ENCODE measurements at places on chromosomes 7 and 10.

- DNase-seq = peak; percentile 77
Observed at GRCh38 chr7:88311675-88312036, 5.0 kb upstream of the STEAP4 start.

GRCh38 chr10:80126876-80127275 lies 5.7 kb upstream of the PLAC9 start:
- DNase-seq = no peak

- no peak for DNase-seq
Observed at GRCh38 chr10:109616359-109616980, 306.8 kb downstream of the XPNPEP1 start.

GRCh38 chr10:100912013-100912604 lies 654 bp upstream of the SLF2 start:
- DNase-seq = peak; percentile 43

GRCh38 chr7:78601728-78602127 lies 803.2 kb downstream of the PHTF2 start:
- DNase-seq = peak; percentile 5

DNA sequence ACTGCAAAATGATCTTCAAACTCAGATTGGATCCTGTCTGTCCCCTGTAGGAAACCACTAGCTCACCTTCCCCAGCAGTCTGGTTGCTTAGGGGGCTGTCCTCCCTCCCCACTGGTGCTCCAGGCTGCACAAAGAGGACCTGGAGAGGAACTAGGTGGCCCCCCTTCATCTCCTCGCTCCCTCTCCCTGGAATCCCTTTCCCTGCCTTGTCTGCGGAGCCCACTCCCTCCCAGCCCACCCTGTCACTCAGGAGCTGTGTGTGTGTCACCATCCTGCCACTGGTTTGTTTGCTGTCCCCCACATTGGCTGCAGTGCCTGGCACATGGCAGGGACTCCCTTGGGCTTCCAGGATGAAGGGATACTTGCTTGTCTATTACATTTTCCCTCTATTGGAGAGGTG lies 35.5 kb upstream of the ZMIZ2 start:
- no peak for DNase-seq

GRCh38 chr7:112573302-112574039 lies 92.7 kb downstream of the LSMEM1 start:
- DNase-seq = peak; percentile 27

DNA sequence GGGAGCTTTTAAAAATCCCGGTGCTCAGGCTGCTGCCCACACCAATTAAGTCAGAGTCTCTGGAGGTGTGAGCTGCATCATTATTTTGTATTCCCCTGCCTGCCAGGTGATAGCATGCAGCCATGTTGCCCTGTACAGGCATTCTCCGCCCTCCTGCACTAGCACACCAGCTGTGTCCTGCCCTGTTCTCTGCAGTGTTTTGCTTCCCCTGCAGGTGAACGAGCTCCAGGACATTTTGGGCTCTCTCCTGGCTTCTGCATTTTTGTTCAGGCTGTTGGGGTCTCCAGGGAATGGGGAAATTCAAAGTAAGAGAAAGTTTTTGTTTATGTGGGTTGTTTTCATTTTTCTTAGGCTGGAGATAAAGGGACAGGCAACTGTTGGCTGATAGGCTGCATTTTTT lies 271.0 kb upstream of the COBL start:
- no peak for DNase-seq

DNA sequence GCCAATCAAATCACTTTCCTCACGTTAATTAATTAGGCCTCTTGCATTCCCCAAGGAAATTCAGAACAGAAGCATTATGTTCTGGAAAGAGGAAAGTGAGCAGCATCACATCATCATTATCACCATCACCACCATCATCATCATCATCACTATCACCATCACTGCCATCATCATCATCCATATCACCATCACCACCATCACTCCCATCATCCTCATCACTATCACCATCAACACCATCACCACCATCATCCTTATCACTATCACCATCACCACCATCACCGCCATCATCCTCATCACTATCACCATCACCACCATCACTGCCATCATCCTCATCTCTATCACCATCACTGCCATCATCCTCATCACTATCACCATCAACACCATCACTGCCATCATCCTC lies 31.4 kb upstream of the PLXNA4 start:
- DNase-seq = no peak

GRCh38 chr10:67802767-67803538 lies 35.0 kb downstream of the DNAJC12 start:
- DNase-seq = no peak

DNA sequence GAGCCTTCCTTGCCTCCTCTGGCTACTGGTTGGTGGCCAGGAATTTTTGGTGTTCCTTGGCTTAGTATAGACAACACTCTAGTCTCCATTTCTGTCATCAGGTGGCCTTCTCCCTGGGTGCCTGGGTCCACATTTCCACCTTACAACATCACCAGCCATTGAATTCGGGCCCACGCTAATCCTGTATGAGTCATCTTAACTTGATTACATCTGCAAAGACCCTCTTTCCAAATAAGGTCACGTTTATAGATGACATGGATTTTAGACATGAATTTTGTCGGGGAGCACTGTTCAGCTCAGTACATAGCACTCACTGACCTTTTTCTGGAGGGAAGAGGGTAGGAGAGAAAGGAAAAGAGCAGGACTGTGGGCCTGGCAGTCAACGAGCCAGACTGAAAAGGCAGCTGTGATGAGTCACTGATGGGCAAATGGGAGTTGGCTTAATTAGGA lies 39.4 kb downstream of the MMRN2 start:
- peak; percentile 59 for DNase-seq

DNA sequence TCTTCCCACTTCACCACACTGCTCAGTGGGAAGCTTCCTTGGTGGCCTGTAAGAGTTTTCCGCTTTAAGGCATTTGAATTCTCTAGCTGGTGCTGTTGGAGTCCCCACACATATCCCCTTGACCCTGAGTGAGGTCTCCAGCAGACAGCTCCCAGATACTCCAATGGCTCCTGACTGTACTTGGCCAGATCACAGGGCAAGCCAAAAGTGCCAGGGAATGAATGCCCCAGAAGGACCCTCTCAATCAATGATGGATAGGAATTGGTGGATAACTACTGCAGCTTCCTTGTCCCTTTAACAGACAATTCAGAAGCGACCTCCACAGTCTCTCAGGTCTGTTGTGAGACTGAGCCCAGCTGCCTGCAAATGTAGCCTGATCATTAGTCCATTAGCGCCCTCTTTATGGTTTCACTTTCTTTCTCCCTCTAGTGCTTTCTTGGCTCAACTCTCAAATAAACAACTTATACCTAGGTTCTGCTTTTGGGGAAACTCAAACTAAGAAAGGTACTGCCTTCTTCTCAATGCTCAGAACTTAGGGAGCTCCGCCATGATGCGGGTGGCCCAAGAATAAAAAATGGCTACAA lies 283.0 kb downstream of the TCF7L2 start:
- no peak for DNase-seq

- DNase-seq = no peak
Observed at GRCh38 chr10:62388328-62388727, 14.2 kb downstream of the ZNF365 start.

DNA sequence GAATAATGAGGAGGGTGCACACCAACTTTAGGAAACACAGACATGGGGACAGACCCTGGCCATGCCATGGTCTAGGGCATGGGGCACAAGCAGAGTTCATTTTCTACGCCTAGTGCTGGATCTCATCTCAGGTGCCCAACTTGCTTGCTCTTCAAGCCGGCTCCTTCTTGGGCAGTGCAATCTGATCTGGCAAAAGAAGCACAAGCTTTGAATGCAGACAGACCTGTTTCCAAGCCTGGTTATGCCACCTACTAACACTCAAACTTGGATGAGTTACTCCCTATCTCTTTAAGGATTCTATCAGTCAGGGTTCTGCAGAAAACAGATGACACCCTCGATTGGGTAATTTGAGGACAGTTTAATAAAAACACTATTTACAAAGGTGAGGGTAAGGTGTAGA lies 34.9 kb upstream of the WAPL start:
- DNase-seq = no peak

Data from fibroblast of mammary gland (primary cell).